ENCODE measurements at places on chromosomes 7 and 10. TPM values are rescaled to one million over a fixed set of nuclear protein-coding genes. Genes with fewer than 3 reads are reported as not detected.

DNA sequence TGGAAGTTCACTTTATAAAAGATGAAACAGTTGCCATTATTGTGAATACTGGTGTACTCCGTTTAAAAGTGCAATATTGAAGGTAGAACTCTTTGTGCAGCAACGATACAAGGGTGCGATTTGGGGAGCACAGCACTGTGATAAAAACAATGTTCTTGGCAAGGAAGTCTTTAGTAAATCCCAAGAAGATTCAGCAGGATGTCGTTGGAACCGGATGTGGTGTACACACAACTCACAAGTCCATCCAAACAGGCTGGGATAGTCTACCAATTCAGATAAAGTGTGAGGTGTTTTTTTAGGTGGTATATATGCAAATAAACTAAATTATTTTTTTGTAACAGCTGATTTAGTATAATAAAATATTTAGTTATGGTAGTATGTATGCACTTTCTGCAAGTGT, 46.7 kb downstream of the ZNF777 start:
- no peak for DNase-seq

DNA sequence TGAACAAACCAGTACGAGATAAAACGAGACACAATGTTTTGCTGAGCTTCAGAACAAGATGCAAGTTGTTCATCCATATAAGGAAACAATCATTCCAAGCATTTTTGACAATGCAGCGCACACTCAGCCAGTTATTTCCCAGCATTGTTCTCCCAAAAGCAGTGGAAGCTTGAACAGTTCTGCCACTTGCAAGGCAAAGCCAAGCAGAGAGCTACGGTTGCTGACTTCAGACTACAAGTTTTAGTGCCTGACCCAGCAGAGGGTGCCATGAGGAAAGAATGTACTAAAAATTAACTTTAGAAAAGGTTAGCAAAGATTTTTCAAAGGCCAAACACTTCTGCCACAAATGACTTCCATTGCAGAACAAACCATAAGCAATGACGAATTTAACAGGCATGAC, 152.5 kb downstream of the SLC25A13 start:
- DNase-seq: no peak

GRCh38 chr7:158561659-158562058, 26.0 kb downstream of the PTPRN2 start:
- no peak for DNase-seq

Gene TMEM176A
- 245 TPM for total RNA-seq

GRCh38 chr7:93176992-93177580, 28.9 kb upstream of the SAMD9L start:
- no peak for DNase-seq

GRCh38 chr10:125018576-125019143, 76.7 kb downstream of the ZRANB1 start:
- DNase-seq: no peak

DNA sequence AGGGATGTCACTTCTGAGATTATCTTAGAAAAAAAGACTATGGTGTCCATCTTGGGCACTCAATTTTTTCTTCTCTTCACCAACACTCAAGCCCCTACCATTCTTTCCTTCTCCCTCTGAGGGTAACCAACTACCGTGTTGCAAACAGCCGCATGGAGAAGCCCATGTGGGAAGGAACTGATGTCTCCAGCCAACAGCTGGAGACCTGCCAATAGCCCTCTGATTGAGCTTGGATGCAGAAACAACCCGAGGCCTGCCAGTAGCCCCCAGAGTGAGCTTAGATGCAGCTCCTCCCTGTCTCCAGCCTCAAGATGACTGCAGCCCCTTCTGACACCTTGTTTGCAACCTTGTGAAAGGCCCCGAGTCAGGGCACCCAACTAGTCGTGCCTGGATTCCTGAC, 36.4 kb upstream of the CHCHD3 start:
- no peak for DNase-seq

GRCh38 chr7:45720989-45721388, 146.8 kb downstream of the ADCY1 start:
- DNase-seq: no peak

Gene FRG2B
- not detected for total RNA-seq

- DNase-seq: no peak
Observed at GRCh38 chr7:96499532-96499931, 177.6 kb upstream of the SLC25A13 start.

Gene HOXA4
- 8.3 TPM for total RNA-seq

GRCh38 chr10:24721229-24722106, 2.2 kb downstream of the ARHGAP21 start:
- peak; percentile 60 for DNase-seq

Data from mucosa of descending colon (tissue), 3 donors.